NCI-H526 treated with DMSO at 0.1 percent for 48 hours (cell line): ENCODE measurements at places on chromosomes 3 and 15.
A peak's percentile ranks its signal among the peaks of the same experiment; 100 is the strongest.

GRCh38 chr3:168688267-168688666 is 592.5 kb upstream of the GOLIM4 start:
- no peak for DNase-seq

- DNase-seq = no peak
Observed at GRCh38 chr3:139421460-139421859, 32.0 kb upstream of the COPB2 start.

DNA sequence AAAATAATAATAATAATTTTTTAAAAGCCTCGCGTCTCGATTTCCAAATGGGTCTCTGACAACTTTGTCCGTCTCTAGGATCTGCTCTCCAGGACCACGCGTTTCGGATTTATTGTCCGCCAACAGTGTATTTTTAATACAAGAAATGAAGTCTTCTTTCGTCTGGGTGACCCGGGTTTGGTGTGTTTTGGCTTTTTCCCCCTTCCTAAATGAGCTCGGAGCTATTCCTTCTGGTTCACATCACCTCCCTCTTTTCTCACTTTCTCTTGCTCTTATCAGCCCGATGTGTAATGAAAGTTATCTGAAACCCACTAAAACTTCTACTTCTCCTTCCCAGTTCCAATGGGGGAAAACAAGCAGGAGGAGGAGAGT is 516.7 kb downstream of the MECOM start:
- DNase-seq = no peak

DNA sequence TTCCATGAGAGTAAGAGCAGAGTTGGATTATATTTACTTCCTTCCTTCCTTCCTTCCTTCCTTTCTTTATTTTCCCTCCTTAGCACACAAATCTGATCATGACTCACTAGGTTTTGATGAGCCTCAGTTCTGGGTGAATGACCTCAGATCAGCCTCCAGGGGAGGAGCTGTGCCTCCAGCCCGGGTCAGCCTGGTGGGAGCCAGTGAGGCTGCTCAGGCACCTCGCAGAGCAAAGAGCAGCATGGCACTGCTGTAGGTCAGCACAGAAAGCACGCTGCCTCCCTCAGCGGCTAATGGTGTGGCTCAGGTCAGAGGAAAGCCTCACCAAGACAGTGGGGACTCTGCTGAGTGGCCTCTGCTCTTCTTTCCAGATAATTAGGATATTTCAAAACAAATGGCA is 108.5 kb downstream of the SYNPR start:
- DNase-seq = no peak

DNA sequence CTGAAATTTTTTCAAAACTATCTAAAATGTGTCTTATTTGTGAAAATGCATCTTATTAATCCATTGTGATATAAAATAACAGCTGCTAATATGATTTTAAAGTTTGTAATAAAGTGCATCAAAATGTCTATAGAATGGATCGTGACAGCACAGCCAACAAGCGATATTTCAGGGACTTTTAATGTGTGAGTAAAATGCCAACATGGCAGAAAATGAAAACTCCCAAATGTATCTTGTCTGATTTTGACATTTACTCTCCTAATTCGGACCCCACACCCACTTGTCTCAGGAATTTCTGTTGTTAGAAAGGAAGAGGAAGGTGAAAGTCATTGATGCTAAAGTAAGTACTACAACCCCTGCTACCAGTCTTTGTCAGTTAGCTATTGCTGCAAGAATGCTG is 273.9 kb downstream of the SATB1 start:
- DNase-seq = no peak

GRCh38 chr3:196951371-196951770 is 9.0 kb upstream of the NCBP2 start:
- DNase-seq = no peak

GRCh38 chr3:187695449-187695848 is 6.9 kb downstream of the RTP2 start:
- no peak for DNase-seq

GRCh38 chr15:59372352-59373211 is at the start of gene MYO1E:
TSS of gene MYO1E (minus strand) at chr15:59372871. CDS start at chr15:59372500, 371 bp downstream.
- DNase-seq = peak; percentile 97

DNA sequence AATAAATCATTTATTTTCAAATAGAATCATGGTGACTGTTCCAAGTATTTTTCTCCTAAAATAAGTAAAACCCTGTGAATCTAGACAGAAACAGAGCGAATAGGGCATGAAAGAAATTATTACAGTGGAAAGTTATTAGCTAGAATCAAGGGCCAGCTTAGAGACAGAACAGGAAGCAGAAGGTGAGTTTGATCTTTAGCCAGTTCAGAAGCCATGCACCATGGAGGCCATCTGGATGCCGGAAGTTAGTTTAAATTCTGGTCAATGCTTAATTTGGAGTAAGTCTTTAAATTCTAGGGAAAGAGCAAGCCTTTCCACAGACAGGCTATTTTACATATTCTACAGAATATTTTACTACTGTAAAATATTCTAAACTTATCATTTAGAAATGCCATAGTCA is 574.8 kb downstream of the CADM2 start:
- DNase-seq = no peak

DNA sequence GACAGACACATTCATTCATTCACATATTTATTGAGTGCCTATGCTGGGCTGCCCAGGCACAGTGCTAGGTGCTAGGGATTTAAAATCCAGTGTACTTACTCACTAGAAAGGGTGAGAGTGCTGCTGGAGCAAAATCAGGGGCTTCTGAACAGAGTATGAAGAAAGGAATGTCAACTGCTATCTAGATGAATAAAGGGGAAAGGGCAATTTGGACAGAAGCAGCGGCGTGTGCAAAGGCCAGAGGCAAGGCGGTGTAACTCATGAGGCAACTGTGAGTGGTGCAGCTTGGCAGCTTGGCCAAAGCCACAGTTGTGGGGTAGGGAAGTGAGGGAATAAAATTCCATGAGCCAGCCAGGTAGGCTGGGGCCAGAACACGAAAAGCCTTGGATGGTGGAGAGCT is 76.7 kb downstream of the RAD18 start:
- DNase-seq = no peak

DNA sequence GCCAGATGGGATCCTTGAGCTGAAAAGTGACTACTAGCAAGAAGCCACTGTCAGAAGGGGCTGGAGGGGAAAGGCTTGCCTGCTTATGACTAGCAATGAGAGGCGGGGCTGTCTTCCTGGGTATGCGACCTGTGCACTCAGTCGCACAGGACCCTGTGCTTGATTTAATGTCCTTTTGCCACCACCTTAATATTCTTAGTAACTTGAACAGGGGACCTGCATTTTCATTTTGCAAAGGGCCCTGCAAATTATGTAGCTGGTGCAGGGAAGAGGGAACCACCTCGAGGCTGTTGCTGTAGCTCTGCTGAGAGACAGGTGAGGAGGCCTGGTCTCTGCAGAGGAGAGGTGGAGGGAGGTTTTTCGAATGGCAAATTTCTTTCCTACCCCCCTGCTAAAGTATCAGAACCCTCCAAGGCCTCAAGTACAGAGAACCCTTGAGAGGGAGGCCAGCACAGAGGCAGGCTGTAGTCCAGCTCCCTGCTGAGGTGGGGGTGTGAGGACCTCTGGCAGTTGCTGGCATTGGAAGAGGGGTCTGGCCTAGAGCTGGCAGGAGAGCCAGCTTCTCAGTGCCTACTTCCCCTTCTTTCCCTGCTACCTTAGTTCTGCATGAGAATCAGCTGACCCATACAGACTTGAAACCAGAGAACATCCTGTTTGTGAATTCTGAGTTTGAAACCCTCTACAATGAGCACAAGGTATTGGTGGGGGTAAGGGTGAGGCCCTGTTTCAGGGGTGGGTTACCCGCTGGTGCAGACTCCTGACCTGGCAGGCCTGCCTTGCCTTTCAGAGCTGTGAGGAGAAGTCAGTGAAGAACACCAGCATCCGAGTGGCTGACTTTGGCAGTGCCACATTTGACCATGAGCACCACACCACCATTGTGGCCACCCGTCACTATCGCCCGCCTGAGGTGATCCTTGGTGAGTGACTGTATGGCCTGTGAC is 11.4 kb downstream of the CLK3 start:
- no peak for DNase-seq

DNA sequence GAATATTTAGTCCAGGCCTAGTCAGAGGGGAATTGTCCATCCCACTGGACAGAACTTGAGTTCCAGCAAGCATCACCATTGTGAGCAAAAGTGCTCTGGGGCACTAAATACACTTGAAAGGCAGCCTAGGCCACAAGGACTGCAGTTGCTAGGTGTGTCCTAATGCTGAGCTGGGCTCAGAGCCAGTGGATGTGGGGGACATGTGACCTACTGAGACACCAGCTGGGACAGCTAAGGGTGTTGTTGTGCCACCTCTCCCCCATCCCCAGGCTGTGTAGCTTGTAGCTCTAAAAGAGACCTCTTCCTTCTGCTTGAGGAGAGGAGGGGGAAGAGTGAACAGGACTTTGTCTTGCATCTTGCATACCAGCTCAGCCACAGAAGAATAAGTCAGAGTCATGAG is 120.9 kb downstream of the DTWD1 start:
- DNase-seq = no peak

DNA sequence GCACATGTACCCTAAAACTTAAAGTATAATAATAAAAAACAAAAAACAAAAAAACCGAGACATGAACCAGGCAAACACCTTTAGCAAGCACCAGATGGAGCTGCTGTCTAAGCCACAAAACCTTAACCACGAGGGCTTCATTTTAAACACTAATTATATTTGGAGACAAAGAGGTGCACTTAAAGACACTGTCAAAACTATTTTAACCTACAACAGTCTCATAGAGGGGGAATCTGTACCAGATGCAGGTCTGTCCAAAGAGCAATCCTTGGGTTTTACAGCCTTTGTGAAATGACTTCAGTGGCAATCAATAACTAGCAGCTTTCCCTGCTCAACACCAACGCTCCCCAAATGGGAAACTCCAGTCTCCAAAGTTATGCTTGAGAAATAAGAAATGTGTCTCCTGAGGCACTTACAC is 115.7 kb upstream of the TSPAN3 start:
- peak; percentile 46 for DNase-seq

DNA sequence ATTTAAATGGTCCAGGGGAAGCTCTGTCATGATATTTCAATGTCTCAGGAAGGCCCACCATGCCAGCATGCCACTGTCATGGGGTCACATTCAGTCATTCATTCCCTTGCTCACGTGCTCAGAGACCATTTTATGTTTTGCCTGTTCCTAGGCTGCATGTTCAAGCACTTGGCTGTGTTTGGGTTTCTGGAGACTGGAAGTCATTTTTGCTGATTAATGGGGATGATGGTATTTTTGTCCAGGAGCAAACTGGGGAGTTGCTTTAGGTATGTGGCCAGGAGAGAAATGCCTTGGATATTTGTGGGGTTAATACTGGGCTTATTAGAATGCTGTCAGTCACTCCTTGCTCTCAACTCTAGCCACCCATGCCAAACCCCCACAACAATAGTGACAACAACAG is 303.5 kb downstream of the PTPRG start:
- DNase-seq = no peak

- DNase-seq = no peak
Observed at GRCh38 chr15:36447373-36447772, 132.1 kb upstream of the CDIN1 start.

GRCh38 chr3:4824926-4825325 is 154.3 kb upstream of the BHLHE40 start:
- no peak for DNase-seq

DNA sequence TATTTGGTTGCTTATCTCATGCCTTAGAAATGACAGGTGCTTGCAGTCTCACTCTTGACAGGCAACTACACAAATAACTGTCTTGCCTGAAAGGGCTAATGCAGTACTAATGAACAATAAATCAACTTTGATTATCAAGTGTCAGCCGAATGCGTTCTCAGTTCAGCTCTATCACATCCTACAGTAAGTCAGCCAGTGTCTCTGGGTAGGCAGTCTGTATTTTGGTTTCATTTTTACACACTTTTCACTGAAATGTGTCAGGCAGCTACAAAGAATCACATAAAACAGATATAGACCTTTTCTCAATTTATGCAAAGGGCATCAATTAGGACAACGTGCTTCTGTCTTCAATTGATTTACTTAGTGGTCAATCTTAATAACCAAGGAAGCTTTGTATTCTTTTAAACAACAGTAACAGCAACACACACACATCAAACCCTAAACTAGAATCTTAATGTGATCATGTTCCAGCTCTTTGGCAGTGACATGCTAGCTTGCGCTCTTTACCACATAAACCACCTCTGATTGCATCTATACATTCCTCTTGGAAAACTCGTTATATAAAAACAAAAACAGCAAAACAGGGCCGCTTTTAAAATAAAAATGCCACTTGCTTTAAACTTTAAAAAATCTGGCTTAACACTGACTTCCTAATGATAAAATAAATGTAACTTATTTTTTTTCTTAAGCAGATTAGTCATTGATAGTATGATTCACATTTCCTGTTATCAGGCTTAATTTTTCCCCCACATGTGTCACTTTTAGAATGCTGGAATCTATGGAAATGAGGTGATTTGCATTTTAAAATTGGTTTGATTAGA is 520.4 kb downstream of the FOXP1 start:
- peak; percentile 44 for DNase-seq

- no peak for DNase-seq
Observed at GRCh38 chr3:16550305-16550675, 36.8 kb upstream of the RFTN1 start.

DNA sequence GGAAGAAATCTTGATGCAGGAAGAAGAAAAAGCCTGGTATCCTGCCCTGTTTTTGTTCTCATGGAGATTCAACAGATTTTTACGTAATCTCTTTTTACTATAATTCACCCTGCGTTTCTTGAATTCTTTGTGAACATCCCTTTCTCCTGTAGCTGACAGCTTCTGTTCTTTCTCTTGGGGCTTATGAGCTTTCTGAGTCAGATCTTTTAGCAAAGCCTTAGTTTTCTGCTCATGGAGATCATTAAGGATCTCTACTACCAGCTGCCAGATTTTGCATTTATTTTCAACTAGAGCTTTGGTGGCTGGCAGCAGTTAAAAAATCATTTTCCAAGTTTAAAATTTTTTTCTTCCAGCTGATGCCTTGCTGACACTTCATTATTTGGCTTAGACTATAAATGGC is 51.6 kb downstream of the MOBP start:
- no peak for DNase-seq

GRCh38 chr15:62253294-62253693 is 88.2 kb upstream of the C2CD4B start:
- no peak for DNase-seq

DNA sequence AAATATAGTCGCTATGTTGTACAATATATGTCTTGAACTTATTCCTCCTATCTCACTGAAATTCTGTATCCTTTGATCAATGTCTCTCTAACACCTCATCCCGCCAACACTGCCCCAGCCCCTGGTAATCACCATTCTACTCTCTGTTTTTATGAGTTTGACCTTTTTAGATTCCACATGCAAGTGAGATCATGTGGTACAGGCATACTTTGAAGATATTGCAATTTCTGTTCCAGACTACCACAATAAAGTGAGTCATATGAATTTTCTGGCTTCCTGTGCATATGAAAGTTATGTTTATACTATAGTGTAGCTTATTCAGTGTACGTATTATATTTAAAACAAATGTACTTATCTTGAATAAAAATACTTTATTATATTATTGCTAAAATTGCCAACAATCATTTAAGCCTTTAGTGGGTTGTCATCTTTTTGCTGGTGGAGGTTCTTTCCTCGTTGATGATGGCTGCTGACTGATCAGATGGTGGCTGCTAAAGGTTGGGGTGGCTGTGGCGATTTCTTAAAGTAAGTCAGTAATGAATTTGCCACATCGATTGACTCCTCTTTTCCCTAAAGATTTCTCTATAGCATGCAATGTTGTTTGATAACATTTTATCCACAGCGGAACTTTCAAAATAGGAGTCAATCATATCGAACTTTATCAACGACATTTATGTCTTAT is 257.2 kb downstream of the NFKBIZ start:
- DNase-seq = no peak

- no peak for DNase-seq
Observed at GRCh38 chr3:53067567-53067966, 21.7 kb upstream of the SFMBT1 start.
